Adrenal gland (tissue), 19 donors: ENCODE measurements at places on chromosomes 6 and 20. TPM values are rescaled to one million over a fixed set of nuclear protein-coding genes. Genes with fewer than 3 reads are reported as not detected.
A peak's percentile ranks its signal among the peaks of the same experiment; 100 is the strongest.

EDN3 gene
- total RNA-seq = 0.55 TPM

KIAA0408 gene
- 1.8 TPM for total RNA-seq

HUS1B gene
- total RNA-seq = not detected

GPR63 gene
- 1.2 TPM for total RNA-seq

OLIG3 gene
- total RNA-seq = not detected

THEMIS gene
- 1.1 TPM for total RNA-seq

LZTS3 gene
- 29.9 TPM for total RNA-seq

PSMB9 gene
- 46.4 TPM for total RNA-seq

TCEA2 gene
- total RNA-seq = 78.6 TPM

LRRC73 gene
- 13.1 TPM for total RNA-seq

DNA sequence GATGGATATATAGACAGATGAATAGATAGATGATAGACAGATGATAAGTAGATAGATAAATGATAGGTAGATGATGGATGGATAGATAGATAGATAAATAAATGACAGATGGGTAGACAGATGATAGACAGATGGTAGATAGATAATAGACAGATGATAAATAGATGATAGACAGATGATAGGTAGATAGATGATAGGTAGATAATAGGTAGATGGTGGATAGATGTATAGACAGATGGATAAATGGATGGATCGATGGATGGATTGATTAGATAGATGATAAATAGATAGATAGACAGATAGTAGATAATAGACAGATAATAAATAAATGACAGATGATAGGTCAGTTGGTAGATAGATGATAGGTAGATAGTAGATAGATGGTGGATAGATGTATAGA, 212.7 kb downstream of the NFATC2 start:
- DNase-seq = no peak
- H3K4me1 ChIP-seq = no peaks in the 10 kb centered on the region
- no peak overlapping the region for H3K27ac ChIP-seq
- H3K4me3 ChIP-seq = no peak overlapping the region

DNA sequence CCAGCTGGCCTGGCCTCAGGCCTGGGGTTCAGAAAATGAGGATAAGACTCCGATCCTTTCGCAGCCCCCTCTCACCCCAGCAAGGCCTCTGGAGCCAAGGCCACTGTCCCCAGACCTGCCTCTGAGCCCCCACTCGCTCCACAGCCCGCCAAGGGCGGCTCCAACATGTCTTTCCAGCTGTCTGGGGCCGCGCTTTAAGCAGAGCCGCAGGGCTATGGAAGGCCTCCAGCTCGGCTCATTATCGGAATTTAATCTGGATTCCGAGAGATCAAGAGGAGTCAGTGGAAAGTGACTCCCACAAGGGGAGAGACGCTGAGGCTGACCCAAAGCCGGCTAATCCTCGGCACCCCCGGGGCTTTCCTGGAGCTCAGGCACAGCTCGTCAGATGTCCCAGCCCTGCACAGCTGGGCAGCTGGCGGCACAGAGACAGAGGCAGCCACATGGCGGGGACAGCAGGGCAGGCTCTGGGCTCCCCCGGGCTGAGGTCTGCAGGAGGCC, 41.8 kb downstream of the BMP7 start:
- H3K27ac ChIP-seq = no peak overlapping the region
- H3K4me3 ChIP-seq = no peak overlapping the region
- H3K36me3 ChIP-seq = no peaks in the 10 kb centered on the region
- DNase-seq = no peak

- no peaks in the 10 kb centered on the region for H3K4me1 ChIP-seq
- H3K36me3 ChIP-seq = no peaks in the 10 kb centered on the region
- H3K27ac ChIP-seq = no peak overlapping the region
- no peaks in the 10 kb centered on the region for H3K27me3 ChIP-seq
- no peak for DNase-seq
- H3K4me3 ChIP-seq = no peak overlapping the region
Measured at GRCh38 chr20:38859070-38859690, 53.7 kb downstream of the PPP1R16B start.

DNA sequence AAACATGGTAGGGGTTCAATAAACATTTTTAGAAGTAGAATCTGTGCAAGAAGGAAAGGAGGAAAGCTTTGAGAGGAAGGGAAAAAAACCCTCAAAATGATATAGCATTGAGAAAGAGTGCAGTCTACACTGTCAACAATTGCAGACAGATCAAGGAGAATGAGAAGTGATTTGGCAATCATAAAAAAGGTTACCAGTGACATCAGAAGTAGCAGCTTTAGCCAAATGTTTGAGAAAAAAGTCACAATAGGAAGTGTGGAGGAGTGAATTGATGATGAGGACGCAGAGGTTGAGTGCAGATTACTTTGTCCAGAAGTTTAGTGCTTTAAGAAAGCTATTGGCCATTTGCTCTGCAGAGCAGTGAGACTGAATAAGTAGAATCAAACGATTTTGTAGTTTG, 155.0 kb downstream of the GJA1 start:
- H3K4me3 ChIP-seq = no peak overlapping the region
- no peaks in the 10 kb centered on the region for H3K36me3 ChIP-seq
- H3K27me3 ChIP-seq = no peaks in the 10 kb centered on the region

- no peak overlapping the region for H3K4me3 ChIP-seq
- H3K27me3 ChIP-seq = no peaks in the 10 kb centered on the region
- no peak for DNase-seq
- H3K4me1 ChIP-seq = no peaks in the 10 kb centered on the region
Measured at GRCh38 chr20:21796059-21796458, 90.6 kb downstream of the PAX1 start.

DNA sequence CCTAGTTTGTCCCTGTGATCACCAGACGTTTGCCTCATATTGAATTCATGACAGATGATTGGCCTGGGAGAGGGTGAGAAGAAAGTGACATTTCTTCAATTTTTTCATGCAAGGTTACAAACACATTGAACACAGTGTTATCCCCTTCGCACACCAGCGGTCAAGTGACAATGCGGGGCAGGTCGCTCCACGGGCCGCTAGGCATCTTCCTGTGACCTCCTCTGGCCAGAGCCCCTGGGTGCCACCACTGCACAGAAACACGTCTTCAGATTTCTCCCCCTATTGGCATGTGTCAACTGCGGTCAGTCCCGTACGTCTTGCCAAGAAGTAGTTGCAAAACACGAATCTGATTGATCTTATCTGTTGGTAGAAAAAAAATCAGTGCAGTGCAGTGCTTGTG, 97.1 kb downstream of the PXDC1 start:
- H3K36me3 ChIP-seq = no peaks in the 10 kb centered on the region
- no peak for DNase-seq
- no peaks in the 10 kb centered on the region for H3K27me3 ChIP-seq

GRCh38 chr6:24872779-24873178, 63.0 kb downstream of the RIPOR2 start:
- no peak overlapping the region for H3K4me3 ChIP-seq
- no peak for DNase-seq
- no peak overlapping the region for H3K27ac ChIP-seq
- H3K36me3 ChIP-seq = no peaks in the 10 kb centered on the region
- no peaks in the 10 kb centered on the region for H3K27me3 ChIP-seq

- no peaks in the 10 kb centered on the region for H3K27me3 ChIP-seq
- H3K36me3 ChIP-seq = no peaks in the 10 kb centered on the region
- H3K4me1 ChIP-seq = no peaks in the 10 kb centered on the region
- DNase-seq = no peak
- H3K4me3 ChIP-seq = no peak overlapping the region
Measured at GRCh38 chr6:132096245-132096644, 145.1 kb upstream of the CCN2 start.

DNA sequence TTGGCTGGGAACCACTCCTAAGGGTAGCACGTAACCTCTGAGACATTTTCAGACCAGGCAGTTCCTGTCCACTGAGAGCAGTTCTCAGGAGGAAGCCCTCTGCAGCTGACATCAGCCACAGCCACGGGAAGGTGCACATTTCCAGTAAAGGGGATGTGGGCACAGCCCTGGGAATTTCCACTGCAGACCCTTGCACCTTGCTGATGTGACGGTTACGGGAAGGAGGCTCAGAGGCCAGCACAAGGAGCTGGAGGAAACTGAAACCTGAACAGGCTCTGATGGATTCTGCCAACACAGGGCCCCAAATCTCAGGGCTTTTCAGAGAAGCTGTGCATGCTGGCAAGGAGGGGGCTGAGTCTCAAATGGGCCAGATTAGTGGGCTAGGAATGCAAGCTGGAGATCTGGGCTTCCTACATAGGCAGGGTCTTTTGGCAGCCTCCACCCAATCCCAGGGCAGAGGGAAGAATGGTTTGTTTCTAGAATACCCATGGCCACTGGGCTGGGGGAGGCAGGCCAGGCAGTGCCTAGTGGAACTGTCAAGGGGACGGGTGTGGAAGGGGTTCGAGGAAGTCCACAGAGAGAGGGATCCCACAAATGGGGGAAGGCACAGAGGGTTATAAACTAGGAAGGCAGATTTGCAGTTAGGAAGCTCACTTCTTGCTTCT, 14.2 kb downstream of the EBF4 start:
- no peaks in the 10 kb centered on the region for H3K36me3 ChIP-seq
- H3K4me3 ChIP-seq = no peak overlapping the region
- no peak for DNase-seq
- no peaks in the 10 kb centered on the region for H3K27me3 ChIP-seq
- no peaks in the 10 kb centered on the region for H3K4me1 ChIP-seq

- no peak overlapping the region for H3K4me3 ChIP-seq
- H3K27ac ChIP-seq = no peak overlapping the region
- DNase-seq = no peak
- H3K27me3 ChIP-seq = no peaks in the 10 kb centered on the region
- H3K4me1 ChIP-seq = no peaks in the 10 kb centered on the region
Measured at GRCh38 chr6:126914172-126914571, 204.3 kb upstream of the RSPO3 start.

GRCh38 chr6:14305131-14305530, 187.6 kb downstream of the CD83 start:
- H3K27me3 ChIP-seq = no peaks in the 10 kb centered on the region
- no peak overlapping the region for H3K27ac ChIP-seq
- DNase-seq = no peak
- no peak overlapping the region for H3K4me3 ChIP-seq
- H3K4me1 ChIP-seq = no peaks in the 10 kb centered on the region

DNA sequence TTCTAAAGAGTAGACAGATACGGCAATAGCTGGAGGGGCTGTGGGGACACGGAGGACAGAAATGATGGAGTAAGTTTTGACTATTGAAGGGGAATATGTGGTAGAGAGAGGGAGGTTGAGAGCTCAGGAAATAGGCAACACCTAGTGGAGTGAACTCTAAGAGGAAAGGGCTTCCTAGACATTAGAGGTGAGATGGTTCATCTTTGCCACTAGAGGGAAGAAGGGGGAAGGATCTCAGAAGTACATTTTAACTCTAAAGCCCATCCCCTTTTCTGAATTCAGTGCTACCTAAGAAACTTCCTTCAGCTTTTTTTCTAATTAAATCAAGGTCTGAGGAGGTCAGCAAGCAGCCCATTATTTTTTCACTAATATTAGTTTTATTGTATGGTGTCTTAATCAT, 689.4 kb upstream of the MAP3K7 start:
- no peaks in the 10 kb centered on the region for H3K27me3 ChIP-seq
- DNase-seq = no peak
- no peaks in the 10 kb centered on the region for H3K4me1 ChIP-seq
- no peak overlapping the region for H3K4me3 ChIP-seq

GRCh38 chr20:64091770-64092169, 7.6 kb upstream of the LKAAEAR1 start:
- H3K27ac ChIP-seq = no peak overlapping the region
- no peak overlapping the region for H3K4me3 ChIP-seq
- no peaks in the 10 kb centered on the region for H3K4me1 ChIP-seq
- no peak for DNase-seq
- H3K36me3 ChIP-seq = no peaks in the 10 kb centered on the region

- H3K36me3 ChIP-seq = no peaks in the 10 kb centered on the region
- peaks cover 42% of the 10 kb centered on the region for H3K4me1 ChIP-seq
- H3K4me3 ChIP-seq = no peak overlapping the region
- no peaks in the 10 kb centered on the region for H3K27me3 ChIP-seq
- H3K27ac ChIP-seq = peak overlapping the region; percentile 48
Measured at GRCh38 chr20:41078329-41078728, 49.7 kb downstream of the TOP1 start.

DNA sequence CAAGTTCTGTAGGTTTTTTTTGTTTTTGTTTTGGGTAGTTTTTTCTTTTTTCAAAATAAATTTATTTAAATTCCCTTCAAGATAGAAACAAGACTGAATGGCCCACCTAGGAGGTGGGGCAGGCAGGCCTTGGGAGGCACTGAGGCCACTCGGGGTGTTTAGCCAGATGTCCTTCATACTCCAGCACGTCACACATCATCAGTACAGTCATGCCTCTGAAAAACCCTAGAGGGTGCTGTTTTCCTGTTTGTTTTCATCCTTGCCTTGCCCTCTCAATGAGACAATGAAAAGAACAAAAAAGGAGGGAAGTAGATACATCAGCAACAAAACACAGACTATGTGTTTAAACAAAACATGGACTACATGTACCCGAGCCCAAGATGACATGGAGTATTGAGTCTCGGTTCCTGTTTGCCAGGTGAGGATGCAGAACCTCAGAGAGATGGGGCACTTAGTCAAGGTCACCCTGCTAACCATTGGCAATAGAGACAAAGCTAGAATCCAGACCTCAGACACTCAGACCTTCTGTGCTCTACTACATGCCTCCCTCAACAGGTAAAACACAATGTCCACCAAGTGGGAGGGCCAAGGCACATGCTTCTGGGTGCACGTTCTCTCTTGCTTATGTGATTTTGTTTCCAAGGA, 26.8 kb upstream of the CLIC5 start:
- no peak overlapping the region for H3K27ac ChIP-seq
- H3K36me3 ChIP-seq = no peaks in the 10 kb centered on the region
- no peaks in the 10 kb centered on the region for H3K4me1 ChIP-seq
- peak; percentile 24 for DNase-seq

GRCh38 chr6:106134087-106134770, 48.1 kb downstream of the PRDM1 start:
- DNase-seq = no peak
- no peaks in the 10 kb centered on the region for H3K36me3 ChIP-seq
- no peaks in the 10 kb centered on the region for H3K4me1 ChIP-seq
- no peaks in the 10 kb centered on the region for H3K27me3 ChIP-seq
- H3K27ac ChIP-seq = no peak overlapping the region
- H3K4me3 ChIP-seq = no peak overlapping the region

- no peaks in the 10 kb centered on the region for H3K27me3 ChIP-seq
- H3K4me1 ChIP-seq = no peaks in the 10 kb centered on the region
- H3K36me3 ChIP-seq = no peaks in the 10 kb centered on the region
- DNase-seq = no peak
- H3K27ac ChIP-seq = no peak overlapping the region
- H3K4me3 ChIP-seq = no peak overlapping the region
Measured at GRCh38 chr20:50048420-50049166, 64.4 kb downstream of the UBE2V1 start.

- H3K4me3 ChIP-seq = no peak overlapping the region
- H3K27ac ChIP-seq = no peak overlapping the region
- DNase-seq = no peak
- no peaks in the 10 kb centered on the region for H3K4me1 ChIP-seq
- H3K27me3 ChIP-seq = no peaks in the 10 kb centered on the region
Measured at GRCh38 chr20:61105395-61105794, 146.7 kb upstream of the CDH4 start.
